ENCODE measurements at places on chromosomes 7 and 10.

DNA sequence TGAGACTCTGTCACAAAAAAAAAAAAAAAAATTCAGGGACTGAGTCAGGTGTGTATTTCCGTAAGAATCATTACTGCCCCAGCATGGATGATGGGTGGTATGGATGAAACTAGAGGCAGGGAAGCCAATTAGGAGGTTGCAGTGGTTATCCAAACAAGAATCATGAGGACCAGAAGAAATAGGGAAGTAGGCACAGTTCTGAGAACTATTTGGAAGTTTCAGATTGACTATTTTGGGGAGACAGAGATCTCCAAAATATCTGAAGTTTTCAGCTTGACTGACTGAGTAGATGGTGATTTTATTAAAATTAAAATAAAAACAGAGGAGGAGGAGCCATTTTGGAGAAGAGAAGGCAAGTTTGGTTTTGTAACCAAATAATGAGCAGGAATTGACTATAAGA lies 119.4 kb upstream of the NRBF2 start:
- no peak for DNase-seq

DNA sequence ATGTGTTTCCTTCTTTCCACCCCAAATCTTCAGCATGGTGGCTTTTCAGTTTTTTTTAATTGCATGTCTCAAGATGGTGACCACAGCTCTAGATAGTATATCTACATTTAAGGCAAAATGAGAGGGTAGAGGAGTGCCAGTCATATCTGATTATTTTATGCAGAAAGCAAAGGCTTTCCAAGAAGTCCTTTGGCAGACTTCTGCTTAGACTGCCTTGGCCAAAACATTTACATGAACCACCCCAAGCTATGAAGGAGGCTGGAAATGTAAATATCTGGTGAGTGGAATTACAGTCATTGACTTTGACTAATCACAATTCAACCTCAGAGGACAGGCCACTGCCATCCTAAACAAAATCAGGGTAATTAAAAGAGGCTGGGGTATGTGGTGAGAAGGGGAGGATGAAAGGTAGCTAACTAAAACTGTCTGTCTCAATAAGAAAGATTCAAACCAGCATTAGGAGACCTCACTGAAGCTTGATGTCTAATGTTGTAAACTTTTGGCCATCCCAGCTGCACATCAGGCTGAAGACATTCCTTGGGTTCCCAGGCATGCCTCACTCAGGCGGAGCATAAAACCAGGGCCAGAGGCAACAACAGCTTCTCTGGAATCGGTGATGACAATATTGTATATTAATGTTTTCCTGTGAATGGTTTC lies 53.4 kb downstream of the PPP1R3C start:
- no peak for DNase-seq

GRCh38 chr10:106672517-106673175 lies 491.9 kb downstream of the SORCS1 start:
- no peak for DNase-seq

GRCh38 chr7:118846977-118847376 lies 622.5 kb downstream of the ANKRD7 start:
- DNase-seq, result no peak

DNA sequence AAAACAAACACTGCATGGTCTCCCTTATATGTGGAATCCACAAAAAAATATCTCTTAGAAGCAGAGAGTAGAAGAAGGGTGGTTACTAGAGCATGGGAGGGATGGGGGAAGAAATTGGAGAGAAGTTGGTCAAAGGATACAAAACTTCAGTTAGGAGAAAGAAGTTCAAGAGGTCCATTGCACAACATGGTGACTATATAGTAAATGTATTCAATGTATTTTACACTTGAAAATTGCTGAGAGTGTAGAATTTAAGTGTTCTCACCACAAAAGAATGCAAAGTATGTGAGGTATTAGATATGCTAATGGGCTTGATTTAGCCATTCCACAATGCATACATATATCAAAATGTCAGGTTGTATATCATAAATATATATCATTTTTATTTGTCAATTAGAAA lies 232.0 kb upstream of the CELF2 start:
- DNase-seq, result no peak

DNA sequence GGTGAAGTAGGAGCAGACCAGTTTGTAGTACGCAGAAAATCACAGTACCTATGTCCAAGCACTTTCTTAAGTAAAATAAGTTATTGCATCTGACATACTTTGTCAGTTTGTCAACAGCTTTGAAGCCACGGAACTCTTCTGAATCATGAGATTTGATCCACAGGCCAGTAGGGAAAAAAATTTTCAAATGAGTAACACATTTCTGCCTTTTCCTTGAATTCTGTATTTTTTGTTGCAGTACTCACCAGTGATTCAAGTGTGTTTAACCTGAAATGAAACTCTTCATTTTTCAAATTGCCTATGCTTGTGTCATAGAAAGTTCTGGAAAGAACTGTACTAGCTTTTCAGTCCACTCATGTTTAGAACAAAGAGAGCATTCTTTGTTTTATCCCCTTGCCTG lies 337.7 kb downstream of the GATA3 start:
- no peak for DNase-seq

GRCh38 chr10:101280511-101280910 lies 51.2 kb upstream of the LBX1 start:
- DNase-seq, result no peak

- DNase-seq, result no peak
Observed at GRCh38 chr10:117342641-117343040, 32.6 kb downstream of the PDZD8 start.

GRCh38 chr10:123936426-123936825 lies 44.8 kb upstream of the CPXM2 start:
- DNase-seq, result no peak

DNA sequence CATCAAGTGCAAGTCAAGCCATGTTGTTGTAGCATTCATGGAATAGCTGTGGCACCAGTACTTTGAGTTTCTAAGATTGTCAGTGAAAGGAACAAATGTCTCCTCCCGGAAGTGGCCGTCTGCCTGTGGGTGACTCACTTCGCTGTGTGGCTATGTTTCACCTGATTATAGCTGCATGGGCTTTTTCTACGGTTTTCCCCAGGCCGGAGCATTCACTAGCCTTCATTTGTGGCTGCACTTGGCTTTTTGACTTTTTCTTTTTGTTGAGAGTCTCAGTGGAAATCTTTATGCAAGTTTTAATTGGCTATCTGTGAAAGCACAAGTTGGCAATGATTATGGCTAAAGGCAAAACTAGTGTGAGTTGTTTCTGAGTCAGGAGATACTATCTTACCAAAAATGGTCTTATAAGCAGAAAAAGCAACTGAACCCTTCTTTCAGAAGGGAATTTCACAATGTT lies 35.0 kb downstream of the SRI start:
- DNase-seq, result no peak

DNA sequence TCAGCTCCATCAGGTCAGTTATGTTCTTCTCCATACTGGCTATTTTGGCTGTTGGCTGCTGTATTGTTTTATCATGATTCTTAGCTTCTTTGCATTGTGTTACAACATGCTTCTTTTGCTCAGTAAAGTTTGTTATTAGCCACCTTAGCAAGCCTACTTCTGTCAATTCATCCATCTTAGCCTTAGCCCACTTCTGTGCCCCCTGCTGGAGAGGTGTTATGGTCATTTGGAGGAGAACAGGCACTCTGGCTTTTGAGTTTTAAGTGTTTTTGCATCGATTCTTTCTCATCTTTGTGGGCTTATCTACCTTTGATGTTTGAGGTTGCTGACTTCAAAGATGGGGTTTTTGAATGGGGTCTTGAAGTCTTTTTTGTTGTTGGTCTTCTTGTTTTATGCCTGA lies 204.6 kb upstream of the FOXP2 start:
- DNase-seq, result no peak

GRCh38 chr7:131688738-131689661 lies 132.6 kb upstream of the PODXL start:
- DNase-seq, result no peak

- no peak for DNase-seq
Observed at GRCh38 chr10:123769647-123770046, 103.5 kb downstream of the GPR26 start.

Measured in cortex of kidney (tissue), 1 donor.